ENCODE measurements at places on chromosomes 3 and 15.

- DNase-seq, result no peak
Measured at GRCh38 chr15:33968821-33969220, 524 bp downstream of the CHRM5 start.

DNA sequence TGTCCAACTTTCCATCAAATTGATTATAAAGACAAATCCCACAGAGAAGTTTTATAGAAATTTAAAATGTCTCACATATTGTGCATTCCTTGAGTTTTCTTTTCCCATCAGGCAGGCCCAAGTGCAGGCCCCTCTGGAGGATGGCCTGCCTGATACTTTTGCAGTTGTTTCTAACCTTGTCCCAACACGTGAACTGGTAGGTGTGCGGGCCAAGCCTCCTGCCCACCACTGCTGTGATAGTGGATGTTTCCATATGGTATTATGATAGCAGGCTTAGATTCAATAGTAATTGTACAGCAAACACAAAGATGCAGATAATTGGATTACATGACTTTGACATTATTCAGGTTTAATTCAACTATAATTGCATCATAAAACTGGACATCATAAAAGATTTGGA, 1.4 kb downstream of the P2RY12 start:
- DNase-seq, result no peak

DNA sequence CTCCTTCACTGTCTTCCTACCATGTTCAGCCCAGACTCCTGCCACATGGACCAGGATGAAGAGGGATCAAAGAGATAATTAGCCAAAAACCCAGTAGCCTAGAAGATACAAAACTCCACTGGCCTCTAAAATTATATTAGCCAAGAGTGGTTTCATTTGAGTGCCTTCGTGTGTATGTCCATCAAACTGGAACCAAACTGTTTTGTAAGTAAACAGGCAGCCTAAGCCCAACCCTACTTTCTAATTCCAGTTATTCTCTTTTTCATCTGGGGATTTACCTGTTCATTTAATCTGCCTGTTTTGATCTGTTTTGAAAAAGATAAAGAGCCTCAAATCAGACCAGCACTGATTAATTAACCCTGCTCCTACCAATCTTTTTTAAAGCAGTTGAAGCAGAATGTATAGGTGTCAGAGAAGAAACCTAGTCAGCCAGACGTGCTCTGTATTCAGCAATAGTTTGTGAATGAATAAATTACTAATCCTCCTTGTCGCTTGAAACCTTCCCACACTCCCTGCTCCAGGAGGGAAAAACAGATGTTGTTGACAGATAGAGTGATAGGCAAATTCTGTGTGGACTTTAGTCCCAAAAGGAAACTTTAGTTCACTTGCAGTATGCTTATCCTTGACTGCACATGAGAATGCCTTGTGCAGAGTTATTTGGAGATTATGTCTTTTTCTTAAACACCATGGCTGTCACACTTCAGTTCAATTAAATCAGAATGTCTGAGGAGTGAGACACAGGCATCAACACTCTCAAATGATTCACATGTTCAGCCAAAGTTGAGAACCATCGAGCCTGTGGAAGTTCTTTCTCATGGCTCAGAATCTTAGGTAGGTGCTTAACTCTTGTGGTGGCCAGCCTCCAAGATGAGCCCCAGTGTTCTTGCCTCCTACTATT, 55.5 kb upstream of the ZBED2 start:
- DNase-seq, result no peak

- no peak for DNase-seq
Measured at GRCh38 chr15:77673866-77674265, 41.2 kb upstream of the LINGO1 start.

- no peak for DNase-seq
Measured at GRCh38 chr15:100097342-100098127, 244.2 kb downstream of the ADAMTS17 start.

- no peak for DNase-seq
Measured at GRCh38 chr15:52778457-52778856, 11.7 kb downstream of the ONECUT1 start.

GRCh38 chr3:124620600-124621063, 109.6 kb upstream of the UMPS start:
- no peak for DNase-seq

- DNase-seq, result no peak
Measured at GRCh38 chr15:65209701-65210643, 1.3 kb downstream of the CILP start.
